ENCODE measurements at places on chromosomes 13 and 19.
A peak's percentile ranks its signal among the peaks of the same experiment; 100 is the strongest.

- no peak for DNase-seq
Observed at GRCh38 chr13:94330552-94331071, 148.9 kb downstream of the DCT start.

DNA sequence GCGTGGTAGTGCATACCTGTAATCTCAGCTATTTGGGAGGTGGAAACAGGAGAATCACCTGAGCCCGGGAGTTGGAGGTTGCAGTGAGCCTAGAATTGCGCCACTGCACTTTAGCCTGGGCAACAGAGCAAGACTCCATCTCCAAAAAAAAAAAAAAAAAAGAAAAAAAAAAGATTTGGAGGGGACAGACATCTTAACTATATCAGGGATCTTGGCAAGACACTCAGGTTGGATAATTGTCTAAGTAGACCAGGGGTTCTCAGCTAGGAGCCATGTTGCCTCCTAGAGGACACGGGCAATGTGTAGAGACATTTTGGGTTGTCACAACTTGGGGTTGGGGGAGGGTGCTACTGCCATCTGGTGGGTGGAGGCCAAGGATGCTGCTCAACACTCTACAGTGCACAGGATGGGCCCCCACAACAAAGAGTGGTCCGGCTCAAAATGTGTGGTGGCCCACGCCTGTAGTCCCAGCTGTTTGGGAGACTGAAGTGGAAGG, 1.9 kb upstream of the ZNF580 start:
- no peak for DNase-seq

DNA sequence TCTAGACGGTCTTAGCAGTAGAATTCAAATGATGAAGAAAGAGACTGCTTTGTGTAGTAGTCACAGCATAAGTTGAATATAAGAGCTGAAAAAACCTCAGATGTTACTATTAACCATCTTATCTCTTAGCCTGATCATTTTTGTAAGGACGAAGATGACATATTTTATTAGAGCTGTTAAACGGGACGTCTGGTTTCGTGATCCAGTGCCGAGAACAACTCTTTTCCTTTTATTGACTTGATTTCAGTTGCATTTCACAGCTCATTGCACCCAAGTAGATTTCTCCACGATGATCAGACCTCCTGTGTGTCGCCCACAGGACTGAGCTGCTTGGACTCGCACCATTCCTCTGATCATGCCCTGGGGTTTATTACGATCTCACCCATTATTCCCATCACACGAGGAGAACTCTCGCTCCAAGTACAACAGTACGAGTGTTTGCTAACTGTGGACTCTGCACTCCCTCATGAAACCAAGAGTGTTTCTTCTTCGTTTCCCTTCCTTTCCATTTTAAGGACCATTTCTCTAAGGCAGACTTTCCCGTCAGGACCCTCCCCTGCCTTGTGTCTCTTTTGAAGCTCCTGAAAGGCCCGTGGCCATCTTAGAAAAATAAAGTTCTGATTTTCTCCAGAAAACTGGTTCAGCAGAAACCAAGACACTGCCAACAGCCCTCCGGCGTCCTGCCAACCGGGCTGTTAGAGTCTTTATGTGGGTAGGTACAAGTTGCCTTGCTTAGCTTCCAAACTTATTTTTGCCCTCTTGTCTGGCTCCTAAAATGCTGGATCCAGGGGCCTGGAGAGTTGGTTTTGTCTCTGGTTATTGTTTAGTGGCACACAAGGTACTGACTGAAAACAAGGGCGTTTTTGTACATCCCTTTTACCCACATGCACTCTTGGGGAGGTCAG, 48.2 kb upstream of the RNF113B start:
- DNase-seq: no peak

GRCh38 chr19:44748426-44749254, at the start of gene BCL3:
TSS of gene BCL3 (plus strand) at chr19:44748708. CDS start at chr19:44748791, 83 bp downstream.
- peak; percentile 72 for DNase-seq

All from stimulated activated CD8-positive, alpha-beta memory T cell treated with anti-CD3 and anti-CD28 coated beads, Interleukin-15, amount 100 ng/mL, for 48 hours (primary cell).